ENCODE measurements at places on chromosomes 12 and 14. TPM values are rescaled to one million over a fixed set of nuclear protein-coding genes. Genes with fewer than 3 reads are reported as not detected.

ALG10 gene
- 3.3 TPM for polyA plus RNA-seq

KCNC2 gene
- not detected for polyA plus RNA-seq

IL26 gene
- not detected for polyA plus RNA-seq

RFC5 gene
- polyA plus RNA-seq = 8.6 TPM

OLR1 gene
- 1.9 TPM for polyA plus RNA-seq

SLC22A17 gene
- 14.5 TPM for polyA plus RNA-seq

CABP1 gene
- polyA plus RNA-seq = 5.1 TPM

CMKLR1 gene
- polyA plus RNA-seq = 4.6 TPM

All from adrenal gland (tissue), 19 donors.